ENCODE measurements at places on chromosomes 7 and 10. TPM values are rescaled to one million over a fixed set of nuclear protein-coding genes. Genes with fewer than 3 reads are reported as not detected.

CDK14 gene
- polyA plus RNA-seq: 0.07 TPM

DNA sequence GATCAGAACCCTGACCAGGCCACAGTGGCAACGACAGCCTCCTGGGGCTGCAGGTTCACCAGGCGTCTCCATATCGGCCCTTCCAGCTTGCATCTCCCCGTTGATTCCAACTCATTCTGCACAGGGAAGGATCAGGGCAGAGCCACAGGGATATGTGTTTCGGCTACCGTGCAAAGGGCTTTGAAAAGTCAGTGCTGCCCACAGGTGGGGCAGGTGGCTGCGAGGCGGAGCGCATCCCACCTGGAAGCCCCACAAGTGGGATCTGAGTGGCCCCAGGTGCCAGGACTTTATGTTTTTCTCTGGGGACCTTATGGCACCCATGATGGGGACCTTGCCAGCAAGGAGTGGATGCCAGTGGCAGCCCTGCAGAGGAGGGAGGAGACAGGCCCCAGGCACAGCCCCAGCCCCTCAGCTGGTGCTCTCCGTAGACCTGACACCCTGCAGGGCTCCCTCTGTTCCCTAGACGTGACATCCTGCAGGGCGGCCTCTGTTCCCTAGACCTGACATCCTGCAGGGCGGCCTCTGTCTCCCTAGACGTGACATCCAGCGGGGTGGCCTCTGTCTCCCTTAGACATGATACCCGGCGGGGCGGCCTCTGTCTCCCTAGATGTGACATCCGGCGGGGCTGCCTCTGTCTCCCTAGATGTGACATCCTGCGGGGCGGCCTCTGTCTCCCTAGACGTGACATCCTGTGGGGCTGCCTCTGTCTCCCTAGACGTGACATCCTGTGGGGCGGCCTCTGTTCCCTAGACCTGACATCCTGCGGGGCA lies 189.4 kb downstream of the ELFN1 start:
- no peak for DNase-seq

GPR22 gene
- polyA plus RNA-seq: not detected

- DNase-seq: no peak
Observed at GRCh38 chr10:80739963-80740715, 202.4 kb downstream of the SH2D4B start.

DNA sequence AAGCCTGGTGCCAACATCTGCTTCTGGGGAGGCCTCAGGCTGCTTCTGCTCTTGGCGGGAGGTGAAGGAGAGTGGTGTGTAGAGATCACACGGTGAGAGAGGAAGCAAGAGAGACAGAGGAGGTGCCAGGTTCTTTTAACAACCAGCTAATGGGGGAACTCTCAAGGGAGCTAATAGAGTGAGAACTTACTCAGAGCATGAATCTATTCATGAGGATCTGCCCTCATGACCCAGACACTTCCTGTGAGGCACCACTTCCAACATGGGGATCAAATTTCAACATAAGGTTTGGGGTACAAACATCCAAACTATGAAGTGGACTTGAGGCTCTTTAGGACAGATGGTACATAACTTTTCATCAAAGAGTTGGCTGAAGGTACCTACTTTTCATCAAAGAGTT lies 5.1 kb upstream of the ZNF32 start:
- DNase-seq: no peak

GRCh38 chr7:127525866-127526480 lies 59.4 kb downstream of the GCC1 start:
- no peak for DNase-seq

DNA sequence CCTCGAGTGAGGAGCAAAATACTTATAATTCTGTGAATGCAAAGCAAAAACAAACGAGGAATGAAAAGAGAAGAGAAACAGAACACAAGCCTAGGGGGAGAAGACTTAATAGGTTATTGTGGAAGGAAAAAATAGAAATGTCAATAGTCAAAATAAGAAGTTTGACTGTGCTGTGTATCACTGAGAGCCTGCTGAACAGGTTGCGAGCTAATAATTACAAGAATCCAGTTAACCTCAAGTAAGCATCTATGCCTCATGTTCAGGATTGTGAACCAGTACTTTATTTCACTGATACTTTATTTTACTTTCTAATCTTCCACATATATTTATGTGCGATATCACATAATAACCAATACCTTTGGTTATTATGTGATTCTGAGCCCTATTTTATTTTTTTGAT lies 316.7 kb downstream of the OTUD1 start:
- no peak for DNase-seq

DNA sequence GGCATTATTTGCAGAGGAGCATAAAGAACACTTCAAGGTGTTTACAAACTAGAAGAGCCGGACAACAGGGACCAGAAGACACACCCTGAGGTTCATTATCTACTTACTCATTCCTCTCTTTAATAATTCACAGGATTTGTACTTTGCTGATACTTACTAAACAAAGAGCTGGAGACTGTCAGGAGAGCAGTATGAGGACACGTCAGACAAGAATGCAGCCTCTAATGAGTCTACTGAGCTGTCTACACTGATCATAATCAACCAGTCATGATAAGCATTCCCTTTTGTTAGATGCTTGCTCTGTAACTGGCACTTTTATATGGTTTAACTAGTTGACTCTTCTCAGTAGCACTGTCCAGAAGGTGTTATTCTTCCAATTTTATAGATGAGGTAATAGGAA lies 243.3 kb upstream of the CDC14C start:
- DNase-seq: no peak

DNA sequence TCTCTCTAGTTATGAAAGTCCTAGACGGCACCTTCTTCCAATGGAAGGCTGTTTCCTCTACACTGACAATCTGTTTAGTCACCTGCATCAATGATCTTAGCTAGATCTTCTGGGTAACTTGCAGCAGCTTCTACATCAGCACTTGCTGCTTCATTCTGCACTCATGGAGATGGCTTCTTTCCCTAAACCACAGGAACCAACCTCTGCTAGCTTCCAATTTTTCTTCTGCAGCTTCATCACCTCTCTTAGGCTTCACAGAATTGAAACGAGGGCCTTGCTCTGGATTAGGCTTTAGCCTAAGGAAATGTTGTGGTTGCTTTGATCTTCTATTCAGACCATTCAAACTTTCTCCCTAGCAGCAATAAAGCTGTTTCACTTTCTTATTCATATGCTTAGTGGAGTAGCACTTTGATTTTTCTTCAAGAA lies 24.6 kb downstream of the NAMPT start:
- no peak for DNase-seq

All from A549 (cell line).